ENCODE measurements at places on chromosomes 5 and 9.
A peak's percentile ranks its signal among the peaks of the same experiment; 100 is the strongest.

DNA sequence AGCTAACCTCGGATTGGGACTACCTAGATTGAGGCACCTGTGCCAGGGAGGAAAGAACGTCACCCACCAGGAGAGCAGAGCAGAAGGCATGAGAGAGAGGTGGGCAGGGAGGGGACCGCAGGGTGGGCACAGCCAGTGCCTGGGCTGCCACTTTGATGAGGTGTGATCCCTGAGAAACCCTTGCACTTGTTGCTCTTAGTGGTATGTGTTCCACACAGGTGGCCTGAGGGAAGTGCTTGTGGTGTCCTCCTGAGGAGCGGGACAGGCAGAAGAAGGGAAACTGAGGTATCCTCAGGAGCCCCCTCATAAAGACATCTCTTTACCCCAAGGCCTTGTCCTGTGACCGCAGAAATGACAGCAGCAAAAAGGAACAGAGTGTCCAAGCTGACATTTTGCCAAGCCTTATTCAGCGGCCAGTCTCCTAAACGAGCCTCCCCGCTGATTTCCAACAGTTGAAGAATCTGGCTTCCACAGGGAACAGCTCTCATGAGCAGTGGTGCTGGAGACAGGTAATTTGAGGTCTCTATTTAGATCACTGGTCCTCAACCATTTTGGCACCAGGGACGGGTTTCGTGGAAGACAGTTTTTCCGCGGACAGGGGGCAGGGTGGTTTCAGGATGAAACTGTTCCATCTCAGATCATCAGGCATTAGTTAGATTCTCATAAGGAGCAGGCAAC lies 82.4 kb downstream of the FOXD1 start:
- no peak for DNase-seq

- DNase-seq, result no peak
These were observed 105.8 kb downstream of the GDA start for GRCh38 chr9:72254901-72255545.

GRCh38 chr5:54063817-54064216 lies 246.6 kb downstream of the ARL15 start:
- peak; percentile 58 for DNase-seq

DNA sequence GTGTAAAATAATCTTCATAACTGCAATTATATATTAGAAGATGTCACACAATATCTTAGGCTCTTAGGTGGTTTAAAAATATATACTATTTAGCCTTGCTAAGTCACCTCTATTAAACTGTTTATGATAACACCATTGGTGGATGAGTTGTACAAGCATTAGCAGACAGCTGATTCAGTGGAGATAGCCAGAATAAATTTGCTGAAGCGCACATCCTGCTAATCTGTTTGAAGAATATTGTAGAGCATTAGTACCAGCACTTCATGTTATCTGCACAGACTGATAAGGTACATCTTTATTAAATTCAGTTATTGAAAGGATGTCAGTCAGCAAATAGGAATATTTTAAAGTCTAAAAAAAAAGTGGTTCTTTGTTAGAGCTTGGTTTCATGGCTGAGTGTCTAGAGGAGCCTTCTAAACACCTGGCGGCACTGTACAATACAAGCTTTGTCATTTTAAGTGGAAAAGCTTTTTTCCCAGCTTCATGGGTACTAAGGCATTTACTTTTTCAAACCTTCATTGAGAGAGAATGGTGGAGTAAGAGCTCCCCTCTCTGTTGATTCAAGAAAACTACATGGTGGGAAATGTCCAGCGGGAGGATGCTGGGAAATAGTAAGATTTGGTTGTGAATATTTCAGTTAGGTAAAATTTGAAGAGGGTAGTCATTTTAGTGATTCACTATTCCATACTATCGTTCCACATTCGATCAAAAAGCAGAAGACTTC lies 275.1 kb downstream of the SLF1 start:
- DNase-seq, result peak; percentile 22

DNA sequence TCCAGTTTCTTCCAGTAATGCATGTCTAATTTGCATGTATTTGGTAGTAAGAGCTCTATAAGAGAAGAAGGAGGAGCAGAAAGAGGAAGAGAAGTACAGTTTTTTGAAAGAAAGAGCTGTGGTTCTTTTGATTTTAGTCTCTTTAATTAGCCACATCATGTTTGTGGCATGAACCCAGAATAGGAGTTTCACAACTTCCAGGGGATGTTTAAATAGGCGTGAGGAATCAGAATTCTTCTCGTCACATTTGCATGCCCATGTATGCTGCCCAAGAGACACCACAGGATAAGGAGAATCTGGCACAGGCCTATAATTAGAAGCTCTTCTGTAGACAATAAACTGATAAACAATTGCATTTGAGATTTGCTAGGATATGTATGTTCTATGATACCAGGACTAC lies 78.7 kb downstream of the GAS1 start:
- no peak for DNase-seq

DNA sequence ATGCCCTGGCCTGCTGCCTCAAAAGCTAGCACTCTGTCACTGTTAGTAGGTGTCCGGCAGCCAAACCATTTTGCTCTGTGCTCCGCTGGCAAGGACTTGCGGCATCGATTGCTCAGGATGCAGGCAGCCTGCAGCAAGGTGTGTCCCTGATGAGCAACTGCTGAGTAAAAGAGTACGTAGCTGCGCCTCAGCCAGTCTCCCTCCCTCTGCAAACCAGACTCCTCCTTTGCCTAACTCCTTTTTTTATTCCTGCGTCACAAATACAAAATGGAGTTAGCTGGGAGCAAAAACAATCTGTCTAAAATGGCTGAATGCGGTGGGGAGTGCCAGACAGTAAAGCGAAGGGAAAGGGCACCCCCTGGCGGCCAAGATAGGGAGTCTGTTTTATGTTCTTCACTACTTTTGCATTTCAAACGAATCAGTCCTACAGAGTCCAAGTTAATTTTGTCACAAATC lies 61.1 kb downstream of the DIAPH1 start:
- peak; percentile 98 for DNase-seq

GRCh38 chr5:173472784-173473278 lies 143.6 kb downstream of the BOD1 start:
- DNase-seq, result peak; percentile 57

DNA sequence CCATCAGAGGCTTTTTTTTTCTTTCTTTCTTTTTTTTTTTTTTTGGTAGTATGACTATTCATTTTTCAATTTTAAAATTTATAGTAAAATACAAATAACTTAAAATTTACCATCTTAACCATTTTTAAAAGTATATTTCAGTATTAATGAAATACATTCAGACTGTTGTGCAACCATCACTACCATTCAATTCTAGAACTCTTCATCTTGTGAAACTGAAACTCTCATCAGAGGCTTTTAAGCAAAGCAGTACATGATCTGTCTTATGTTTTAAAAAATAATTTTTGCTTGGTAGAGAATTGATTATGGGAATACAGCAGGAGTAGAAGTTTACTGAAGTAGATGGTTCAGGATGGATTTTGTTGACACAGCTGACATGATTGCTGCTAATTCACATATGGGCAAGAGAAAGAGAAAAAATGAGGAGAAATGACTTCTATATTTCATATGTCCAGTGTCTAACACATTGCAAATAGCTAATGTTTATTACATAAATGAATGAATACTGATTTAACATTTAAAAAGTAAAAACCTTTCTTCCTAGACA lies 13.4 kb downstream of the ELOVL7 start:
- no peak for DNase-seq

Data from fibroblast of villous mesenchyme (primary cell).